ENCODE measurements at places on chromosomes 1 and 21.
A peak's percentile ranks its signal among the peaks of the same experiment; 100 is the strongest.

DNA sequence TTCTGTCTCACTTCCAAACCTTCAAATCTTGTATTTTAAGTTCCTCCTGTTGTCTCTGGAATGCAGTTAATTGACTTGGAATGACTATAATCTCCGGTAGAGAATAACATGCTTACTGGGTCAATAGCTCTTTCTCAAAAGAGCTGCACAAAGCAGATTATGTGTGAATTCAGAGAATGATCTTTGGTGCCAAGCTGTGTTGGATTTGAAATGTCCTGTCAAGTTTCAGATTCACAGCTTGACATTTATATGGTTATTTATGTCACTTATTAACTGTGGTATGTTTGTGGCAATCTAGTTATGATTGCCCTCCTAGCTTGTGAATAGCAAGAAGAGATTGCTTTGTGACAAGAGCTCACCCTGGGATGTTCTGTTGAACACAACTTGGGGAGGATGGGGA is 128.3 kb upstream of the KCNE2 start:
- DNase-seq = no peak

GRCh38 chr1:195909061-195909460 is 699.2 kb downstream of the KCNT2 start:
- no peak for DNase-seq

GRCh38 chr1:152034324-152034653 is 2.5 kb downstream of the S100A11 start:
- DNase-seq = no peak

DNA sequence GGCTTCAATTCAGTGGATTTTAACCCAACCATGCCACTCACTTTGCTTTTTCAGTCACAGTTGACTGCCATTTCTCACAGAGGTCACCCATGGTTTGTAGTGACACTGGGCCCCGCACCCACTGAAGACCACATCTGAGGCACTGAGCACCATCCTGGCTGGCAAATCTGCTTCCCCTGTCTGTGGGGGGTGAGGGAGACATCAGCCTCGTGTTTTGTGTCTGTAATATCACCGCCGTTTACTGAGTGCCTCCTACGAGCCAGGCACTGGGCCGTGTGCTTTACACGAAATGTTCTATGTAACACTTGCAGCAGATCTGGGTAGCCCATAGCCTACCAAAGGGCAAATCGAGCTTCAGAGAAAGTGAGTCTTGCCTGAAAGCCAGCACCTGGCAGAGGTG is 161.8 kb downstream of the PGBD5 start:
- DNase-seq = no peak

GRCh38 chr1:44543064-44543744 is 131.1 kb downstream of the TMEM53 start:
- no peak for DNase-seq

GRCh38 chr1:202254454-202255252 is 61.1 kb downstream of the LGR6 start:
- no peak for DNase-seq

GRCh38 chr1:38990386-38990737 is 714 bp upstream of the AKIRIN1 start:
- DNase-seq = no peak

- DNase-seq = peak; percentile 38
These were observed 575 bp downstream of the TRIM67 start for GRCh38 chr1:231162297-231162969.

GRCh38 chr1:194445244-194445643 is 1258.8 kb upstream of the B3GALT2 start:
- no peak for DNase-seq

DNA sequence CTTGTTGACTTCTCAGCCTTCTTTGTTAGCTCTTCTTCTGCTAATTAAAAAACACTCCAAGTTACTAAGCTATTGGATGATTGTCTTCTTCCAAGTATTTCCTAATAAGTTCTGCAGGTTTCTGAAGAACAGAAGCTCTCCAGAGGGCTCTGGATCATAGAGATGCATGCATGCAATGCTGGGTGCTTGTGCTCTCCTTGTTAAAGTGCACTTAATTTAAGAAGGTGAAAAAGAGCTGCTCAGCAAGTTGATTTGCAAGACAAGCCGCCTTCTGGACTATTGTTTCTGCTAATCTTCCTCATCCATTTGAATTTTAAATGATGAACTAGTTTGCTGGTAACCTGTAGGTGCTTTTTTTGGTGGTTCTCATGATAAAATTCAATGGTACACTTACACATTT is 16.1 kb downstream of the RRP15 start:
- no peak for DNase-seq

DNA sequence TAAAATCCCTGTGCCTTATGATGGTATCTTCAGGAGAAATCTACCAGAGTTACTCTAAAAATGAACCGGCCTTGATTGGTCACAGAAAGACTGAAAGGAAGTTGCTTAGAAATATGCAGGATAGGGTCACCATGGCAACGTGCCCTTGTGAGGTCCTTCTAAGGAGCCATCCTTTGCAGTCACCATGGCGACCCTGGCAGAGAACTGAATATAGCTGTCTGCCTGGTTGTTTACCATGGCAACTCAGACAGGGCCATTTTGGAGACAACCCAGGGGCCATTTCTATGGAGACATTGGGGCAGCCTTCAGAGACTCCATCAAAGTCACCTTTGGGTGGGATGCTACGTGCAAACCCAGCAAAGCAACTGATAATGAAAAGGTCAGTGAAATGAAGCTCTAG is 43.0 kb downstream of the SNX7 start:
- DNase-seq = peak; percentile 1

DNA sequence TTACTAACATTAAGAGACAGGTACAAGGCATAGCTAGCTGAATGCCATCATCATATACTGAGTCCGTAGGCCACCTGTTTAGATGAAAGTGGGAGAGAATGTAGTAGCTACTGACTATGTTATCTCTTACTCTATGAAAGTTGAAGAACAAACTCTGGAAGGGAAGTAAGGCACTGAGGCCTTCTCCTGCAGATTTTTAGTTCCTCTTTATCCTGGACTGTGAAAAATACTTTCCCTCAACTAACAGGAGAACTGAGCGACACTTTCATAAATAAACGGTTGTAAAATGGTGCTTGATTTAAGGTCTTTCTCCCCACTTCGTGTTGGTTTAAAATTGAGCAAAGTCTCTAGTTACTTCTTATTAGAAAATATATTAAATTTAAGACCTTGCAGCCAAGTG is 101.9 kb downstream of the FNBP1L start:
- no peak for DNase-seq

- peak; percentile 40 for DNase-seq
These were observed 3.7 kb downstream of the PFKL start for GRCh38 chr21:44303490-44303981.

- DNase-seq = peak; percentile 60
These were observed 42.5 kb upstream of the TMEM125 start for GRCh38 chr1:43227143-43227764.

GRCh38 chr1:223682502-223682901 is 17.0 kb upstream of the CAPN8 start:
- no peak for DNase-seq

DNA sequence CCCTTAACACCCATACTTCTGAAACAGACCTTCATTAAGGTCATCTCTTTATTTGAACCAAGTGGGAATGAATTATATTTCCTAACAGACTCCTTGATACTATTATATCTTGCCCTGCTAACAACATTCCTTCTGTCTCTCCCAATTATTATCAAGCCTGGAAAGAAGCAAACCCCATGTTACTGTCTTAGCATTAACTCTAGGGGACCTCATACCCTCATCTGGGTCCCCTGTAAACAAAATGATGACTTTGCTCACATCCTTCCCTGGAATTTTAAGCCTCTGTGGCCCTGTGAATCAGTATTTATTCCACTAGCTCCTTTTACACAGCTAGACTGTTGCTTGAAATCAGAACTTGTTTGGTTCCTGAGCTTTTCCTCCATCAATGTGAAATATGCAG is 38.3 kb upstream of the BCL10 start:
- no peak for DNase-seq

- DNase-seq = peak; percentile 24
These were observed at the start of gene DNAJB4 for GRCh38 chr1:78004719-78005447. DNAJB4 (plus strand) TSS chr1:78004939; CDS start chr1:78005111, 172 bp downstream.

DNA sequence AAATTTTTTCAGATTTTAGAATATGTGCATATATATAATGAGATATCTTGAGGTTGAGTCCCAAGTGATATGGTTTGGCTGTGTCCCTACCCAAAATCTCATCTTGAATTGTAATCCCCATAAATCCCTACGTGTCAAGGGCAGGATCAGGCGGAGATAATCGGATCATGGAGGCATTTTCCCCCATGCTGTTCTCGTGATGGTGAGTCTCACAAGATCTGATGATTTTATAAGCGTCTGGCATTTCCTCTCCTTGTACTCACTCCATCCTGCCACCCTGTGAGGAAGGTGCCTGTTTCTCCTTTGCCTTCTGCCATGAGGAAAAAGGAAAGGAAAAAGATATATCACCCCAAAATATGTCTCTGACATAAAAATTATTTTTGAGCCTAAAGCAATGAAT is 64.6 kb downstream of the TOR3A start:
- no peak for DNase-seq

- no peak for DNase-seq
These were observed 102.7 kb downstream of the ZNF281 start for GRCh38 chr1:200306944-200307754.

- no peak for DNase-seq
These were observed 11.5 kb downstream of the LRRN2 start for GRCh38 chr1:204673909-204674649.

- DNase-seq = no peak
These were observed 50.3 kb downstream of the GRIK3 start for GRCh38 chr1:36984026-36984425.

DNA sequence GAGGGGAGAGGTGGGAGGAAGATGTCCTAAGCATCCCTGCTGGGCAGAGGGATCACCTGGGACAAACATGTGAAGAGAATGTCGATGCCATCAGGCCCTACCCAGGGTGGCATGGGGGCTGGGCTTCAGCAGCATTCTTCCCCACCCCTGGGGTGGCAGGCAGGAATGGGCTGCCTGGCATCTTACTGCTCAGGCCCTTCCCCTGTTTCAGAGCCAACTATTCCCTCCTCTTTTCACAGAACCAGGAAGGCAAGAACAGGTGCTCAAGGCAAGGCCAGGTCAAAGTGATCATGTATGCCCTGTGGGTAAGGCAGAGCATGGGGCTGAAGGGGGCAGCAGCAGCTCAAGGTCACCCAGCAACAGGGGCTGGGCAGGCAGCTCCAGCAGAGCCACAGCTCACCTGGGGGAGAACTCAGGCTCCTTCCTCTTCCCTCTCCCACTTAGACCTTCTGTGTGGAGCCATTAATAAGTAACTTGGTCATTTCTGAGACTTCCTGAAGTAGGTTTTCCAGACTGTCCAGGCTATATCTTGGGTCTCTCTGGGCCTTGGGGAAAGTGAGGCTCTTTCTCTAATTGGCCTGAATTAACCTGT is 56.4 kb downstream of the ELK4 start:
- DNase-seq = no peak

GRCh38 chr1:45804669-45804969 is 1.2 kb downstream of the MAST2 start:
- no peak for DNase-seq

GRCh38 chr1:204520834-204521709 is 4.9 kb downstream of the MDM4 start:
- no peak for DNase-seq

- no peak for DNase-seq
These were observed 210.3 kb downstream of the TPR start for GRCh38 chr1:186164773-186165172.

DNA sequence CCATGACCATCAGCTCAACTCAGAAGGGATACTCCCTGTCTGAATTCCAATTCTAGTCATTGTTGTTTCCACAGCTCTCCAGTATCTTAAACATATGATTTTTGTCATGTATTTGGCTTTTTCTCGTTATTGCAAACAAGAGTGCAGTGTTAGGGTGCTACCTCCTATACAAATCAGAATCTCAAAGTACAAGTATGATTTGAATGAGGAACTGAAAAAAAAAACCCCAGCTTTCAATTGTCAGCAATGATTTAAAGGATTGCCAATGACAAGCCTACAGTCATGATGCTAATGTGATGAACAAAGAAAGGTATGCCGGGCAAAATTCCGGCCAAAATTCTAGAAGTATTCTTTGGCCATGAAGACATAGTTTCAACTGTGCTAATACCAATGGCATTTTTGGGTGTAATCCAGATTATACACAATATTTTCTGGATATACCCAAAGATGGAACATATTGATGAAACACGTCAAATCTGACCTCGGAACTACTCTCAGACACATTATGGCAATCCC is 14.9 kb downstream of the TMEM35B start:
- no peak for DNase-seq

GRCh38 chr1:97094247-97094972 is 372.8 kb downstream of the PTBP2 start:
- no peak for DNase-seq

GRCh38 chr1:97365026-97365425 is 555.8 kb downstream of the DPYD start:
- no peak for DNase-seq

- DNase-seq = peak; percentile 55
These were observed 32.5 kb downstream of the SLC22A15 start for GRCh38 chr1:116008656-116009390.
